T-helper 2 cell treated with Interferon-gamma antibody and Interleukin-4, amounts not matched to agents 5 μg/mL and 100 μg/mL, for 36 hours (primary cell): ENCODE measurements at places on chromosomes 11 and 22.

DNA sequence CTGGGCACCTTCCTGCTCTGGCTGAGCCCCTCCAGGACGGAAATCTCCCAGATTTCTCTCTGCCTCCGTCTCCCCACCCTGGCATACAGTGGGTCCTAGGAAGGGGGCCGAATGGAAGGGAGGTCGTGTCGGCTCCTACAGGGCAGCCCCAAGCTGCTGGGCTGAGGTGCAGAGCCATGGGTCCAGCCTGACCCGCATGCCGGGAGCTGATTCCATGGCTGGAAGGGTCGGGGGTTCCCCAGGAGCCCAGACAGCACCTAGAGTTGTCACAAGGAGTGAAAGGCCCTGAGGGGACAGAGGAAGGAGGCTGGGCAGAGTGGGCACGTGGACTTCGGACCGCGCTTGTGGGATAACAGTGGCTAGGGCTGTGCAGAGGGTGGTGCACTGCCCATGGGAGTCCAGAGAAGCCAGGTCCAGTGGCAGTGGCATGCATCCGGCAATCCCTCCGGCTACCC, 16.5 kb downstream of the CCND1 start:
- no peak for DNase-seq

- no peak for DNase-seq
Measured at GRCh38 chr11:114277637-114278341, 18.4 kb upstream of the NNMT start.

DNA sequence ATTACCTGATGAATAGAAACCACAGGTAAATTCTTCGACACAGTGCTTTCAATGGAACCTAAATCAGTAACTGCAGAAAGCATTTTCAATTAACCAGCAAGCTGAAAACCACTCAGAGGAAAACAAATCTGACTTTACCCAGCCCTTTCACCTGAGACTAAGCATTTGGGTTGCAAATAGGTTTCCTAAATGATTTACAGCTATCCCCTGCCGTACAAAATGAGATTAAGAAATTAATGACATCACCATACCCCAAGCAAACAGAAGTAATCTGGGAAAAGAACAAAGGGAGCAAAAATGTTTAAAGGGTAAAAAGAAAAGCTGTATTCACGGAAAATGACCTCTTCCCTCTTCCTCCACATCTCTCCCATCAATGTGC, 584 bp downstream of the NOX4 start:
- DNase-seq, result no peak

- DNase-seq, result no peak
Measured at GRCh38 chr11:93132836-93133235, 65.0 kb downstream of the SLC36A4 start.

DNA sequence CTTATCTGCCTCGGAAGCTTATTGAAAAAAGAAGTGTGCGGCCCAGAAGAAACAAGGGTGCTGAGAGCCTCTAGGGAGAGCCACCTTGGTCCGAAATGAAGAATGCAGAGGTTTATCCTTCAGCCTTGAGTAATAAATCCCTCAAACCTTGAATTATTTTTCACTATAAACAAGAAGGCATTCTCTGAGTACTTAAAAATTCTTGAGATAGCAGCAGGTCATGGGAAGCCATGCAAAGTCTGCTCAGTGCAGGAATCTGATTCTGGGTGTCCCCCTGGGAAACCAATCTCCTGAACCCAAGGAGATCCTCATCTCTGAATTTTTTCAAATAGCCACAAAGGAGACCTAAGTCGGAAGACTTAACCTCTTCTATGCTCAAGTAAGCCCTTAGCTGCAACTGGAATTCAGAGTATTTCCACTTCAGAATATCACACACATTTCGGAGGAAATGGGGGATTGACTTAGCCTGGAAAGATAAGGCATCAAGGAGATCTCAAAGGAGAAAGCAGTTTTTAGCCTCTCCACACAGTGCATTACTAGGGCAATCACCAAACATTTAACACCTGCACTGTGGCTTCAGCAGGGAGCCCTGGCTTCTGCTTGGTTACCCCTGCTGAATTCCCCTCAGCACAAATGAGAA, 365.0 kb downstream of the ETS1 start:
- DNase-seq, result no peak

DNA sequence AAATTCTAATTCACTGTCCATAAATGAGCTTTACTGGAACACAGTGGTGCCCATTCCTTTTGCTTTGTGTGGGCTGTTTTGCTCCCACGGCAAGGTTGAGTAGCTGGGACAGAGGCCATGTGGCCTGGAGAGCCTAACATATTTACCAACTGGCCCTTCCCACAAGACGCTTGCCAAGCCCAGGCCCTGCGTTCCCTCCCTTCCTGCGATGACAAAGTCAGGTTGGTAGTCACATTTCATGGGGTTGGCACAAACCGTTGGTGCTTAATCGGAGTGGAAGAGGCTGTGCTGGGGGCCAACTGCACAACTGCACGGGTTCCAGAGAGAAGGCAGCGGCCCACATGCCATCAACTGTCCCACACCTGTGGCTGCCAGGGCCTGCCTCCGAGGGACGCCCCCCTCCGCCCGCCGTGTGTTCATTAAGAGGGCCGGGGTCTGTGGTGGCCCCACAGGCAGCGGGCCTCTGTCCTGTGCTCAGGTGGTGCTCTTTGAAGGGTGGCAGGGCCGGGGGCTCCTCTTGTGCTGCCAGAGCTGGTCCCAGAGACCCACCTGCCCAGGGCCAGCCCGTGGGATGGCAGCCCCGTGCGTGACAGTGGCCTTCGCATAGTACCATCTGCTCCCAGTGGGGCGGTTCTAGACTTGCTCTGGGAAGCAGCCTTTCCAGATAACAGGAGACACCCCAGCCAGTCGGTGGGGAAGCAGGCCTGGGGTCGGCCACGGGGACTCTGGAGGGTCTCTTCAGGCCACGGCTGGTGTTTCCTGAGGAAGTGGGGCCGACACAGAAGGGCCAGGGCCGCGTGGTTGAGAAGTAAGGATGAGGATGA, 81.5 kb upstream of the CLDN5 start:
- DNase-seq, result no peak

- no peak for DNase-seq
Measured at GRCh38 chr22:34914846-34915245, 151.1 kb upstream of the ISX start.

DNA sequence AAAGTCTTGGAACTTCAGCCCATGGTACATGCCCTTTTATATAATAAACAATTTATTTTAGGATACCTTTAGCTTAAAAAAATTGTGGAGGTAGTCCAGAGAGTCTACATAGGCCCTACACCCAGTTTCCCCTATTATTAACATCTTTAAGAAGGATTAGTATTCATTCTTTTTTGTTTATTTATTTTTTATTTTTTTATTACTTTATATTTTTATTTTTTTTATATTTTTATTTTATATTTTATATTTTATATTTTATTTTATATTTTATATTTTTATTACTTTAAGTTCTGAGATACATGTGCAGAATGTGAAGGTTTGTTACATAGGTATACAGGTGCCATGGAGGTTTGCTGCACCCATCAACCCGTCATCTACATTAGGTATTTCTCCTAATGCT, 15.9 kb upstream of the ABTB2 start:
- DNase-seq, result no peak
